NCI-H510A (cell line): ENCODE measurements at places on chromosomes 12 and 14.

- no peak for DNase-seq
Observed at GRCh38 chr14:68840454-68840853, 47.6 kb upstream of the ZFP36L1 start.

DNA sequence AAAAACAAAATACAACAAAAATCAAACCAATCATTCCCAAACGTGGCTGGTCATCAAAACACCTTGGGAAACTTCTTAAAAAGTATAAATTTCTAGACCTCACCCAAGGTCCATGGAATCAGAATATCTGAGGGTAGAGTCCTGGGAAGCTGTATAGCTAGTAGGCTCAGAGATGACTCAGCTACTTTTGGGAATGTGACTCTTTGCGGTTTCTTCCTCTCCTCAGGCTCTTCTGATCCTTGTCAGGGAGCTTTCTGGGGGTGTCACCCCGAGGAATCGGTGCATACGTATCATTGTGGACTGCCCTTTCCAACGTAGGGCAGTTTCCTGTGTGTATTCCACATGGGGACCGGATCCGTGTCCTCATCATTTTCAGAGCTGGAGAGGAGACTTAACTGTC is 14.8 kb downstream of the JDP2 start:
- no peak for DNase-seq

GRCh38 chr12:122860040-122860853 is 25.0 kb downstream of the HIP1R start:
- peak; percentile 54 for DNase-seq

- no peak for DNase-seq
Observed at GRCh38 chr14:105249182-105250007, 1.1 kb downstream of the BTBD6 start.

GRCh38 chr14:96064866-96065265 is 25.7 kb downstream of the C14orf132 start:
- DNase-seq = no peak

GRCh38 chr14:66944872-66945271 is 244.4 kb upstream of the GARIN2 start:
- no peak for DNase-seq

DNA sequence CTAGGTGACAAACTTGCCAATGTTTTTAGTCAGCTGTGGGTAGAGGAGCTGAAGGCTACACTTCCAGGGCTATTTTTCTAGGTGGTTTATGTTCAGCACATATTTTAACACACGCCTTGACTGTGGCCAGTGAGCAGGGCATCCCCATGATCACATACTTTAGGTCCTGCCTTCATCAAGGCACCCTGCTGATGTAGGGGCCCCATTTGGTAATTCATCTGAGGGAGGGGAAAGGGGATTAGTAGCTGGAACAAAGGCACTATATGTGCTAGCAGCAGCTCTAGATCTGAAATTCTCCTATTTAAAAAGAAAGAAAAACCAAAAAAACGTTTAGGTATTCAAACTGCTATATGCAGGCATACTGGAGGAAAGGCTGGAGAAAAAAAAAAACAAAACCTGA is 14.5 kb downstream of the EGLN3 start:
- no peak for DNase-seq

DNA sequence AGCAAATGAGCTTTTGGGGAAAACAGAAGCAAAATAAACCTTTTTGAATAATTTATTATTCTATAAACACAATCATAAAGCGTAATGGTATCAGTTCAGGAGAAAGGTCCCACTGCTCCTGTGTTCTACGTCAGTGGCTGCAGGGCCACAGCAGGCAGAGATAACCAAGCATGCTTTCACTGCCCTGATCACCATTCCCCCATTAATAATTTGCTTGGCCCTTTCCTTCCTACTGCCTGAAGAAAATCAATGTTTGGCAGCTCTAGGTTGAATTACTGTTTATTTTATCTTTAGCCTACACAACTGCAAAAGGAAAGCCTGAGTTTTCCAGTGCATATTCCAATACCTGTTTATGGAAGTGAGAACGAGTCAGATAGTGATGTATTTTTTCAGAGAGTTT is 369.9 kb downstream of the DIO2 start:
- no peak for DNase-seq

GRCh38 chr12:2456813-2457186 is 338.0 kb upstream of the FKBP4 start:
- DNase-seq = peak; percentile 89

GRCh38 chr12:76480796-76481195 is 78.8 kb downstream of the OSBPL8 start:
- no peak for DNase-seq

DNA sequence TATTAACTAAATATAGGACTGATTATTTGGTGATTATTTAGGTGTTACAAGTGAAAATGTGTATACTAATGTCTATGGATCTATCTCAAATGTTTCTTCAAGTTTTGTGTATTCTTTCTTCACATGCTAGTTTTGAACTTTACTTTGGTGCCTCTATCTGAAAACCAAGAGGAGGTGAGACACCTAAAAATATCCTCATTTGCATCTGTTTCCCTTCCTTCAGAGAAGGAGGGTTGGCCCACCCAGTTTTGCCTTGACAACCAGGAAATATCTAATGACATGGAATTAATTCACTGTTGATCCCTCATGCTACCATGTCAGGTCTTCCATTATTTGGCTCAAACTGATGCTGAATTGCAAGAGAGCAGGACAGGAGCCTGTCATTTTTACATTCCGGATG is 500.4 kb downstream of the NELL2 start:
- DNase-seq = no peak

GRCh38 chr14:79254069-79254775 is 957.1 kb downstream of the DIO2 start:
- DNase-seq = no peak

DNA sequence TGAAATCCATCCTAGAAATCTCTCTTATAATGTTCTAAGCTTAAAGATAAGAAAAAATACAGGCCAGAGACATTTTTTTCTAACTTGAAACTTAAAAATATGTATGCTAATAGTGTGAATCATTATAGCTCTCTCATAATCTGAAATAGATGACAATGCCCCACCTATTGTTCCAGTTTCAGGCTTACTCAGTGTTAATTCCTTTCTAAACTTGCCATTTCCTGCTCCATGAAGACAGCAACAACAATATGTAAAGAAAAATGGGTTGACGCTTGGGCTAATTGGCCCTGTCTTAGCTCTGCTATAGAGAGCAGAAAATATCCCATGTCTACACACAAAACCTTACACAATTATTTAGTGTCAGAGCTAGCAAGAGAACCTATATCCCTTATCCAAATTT is 37.1 kb downstream of the LMO3 start:
- DNase-seq = no peak

- DNase-seq = no peak
Observed at GRCh38 chr14:22448905-22449599, 140.0 kb downstream of the DAD1 start.

DNA sequence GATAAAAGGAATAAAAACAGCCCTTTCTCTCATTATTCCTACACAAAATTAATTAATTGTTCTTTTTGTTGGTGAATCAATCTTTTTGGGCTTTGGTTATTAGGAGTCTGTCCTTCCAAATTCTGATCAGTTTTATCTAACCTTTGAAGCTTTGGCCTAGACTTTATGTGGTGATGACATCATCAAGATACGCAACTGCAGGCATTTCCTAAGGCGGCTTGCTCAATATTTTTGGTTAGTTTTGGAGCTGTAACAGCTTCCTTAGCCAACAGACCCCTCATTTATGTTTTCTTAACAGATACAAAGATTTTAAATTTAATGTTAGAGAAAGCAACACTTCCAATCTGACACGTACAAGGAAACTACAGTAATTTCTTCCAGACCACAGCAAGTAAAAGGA is 87.8 kb upstream of the PDE3A start:
- no peak for DNase-seq

- DNase-seq = no peak
Observed at GRCh38 chr12:49621651-49622500, 1.5 kb upstream of the PRPF40B start.

- DNase-seq = no peak
Observed at GRCh38 chr14:104942586-104942985, 17.9 kb downstream of the PLD4 start.

DNA sequence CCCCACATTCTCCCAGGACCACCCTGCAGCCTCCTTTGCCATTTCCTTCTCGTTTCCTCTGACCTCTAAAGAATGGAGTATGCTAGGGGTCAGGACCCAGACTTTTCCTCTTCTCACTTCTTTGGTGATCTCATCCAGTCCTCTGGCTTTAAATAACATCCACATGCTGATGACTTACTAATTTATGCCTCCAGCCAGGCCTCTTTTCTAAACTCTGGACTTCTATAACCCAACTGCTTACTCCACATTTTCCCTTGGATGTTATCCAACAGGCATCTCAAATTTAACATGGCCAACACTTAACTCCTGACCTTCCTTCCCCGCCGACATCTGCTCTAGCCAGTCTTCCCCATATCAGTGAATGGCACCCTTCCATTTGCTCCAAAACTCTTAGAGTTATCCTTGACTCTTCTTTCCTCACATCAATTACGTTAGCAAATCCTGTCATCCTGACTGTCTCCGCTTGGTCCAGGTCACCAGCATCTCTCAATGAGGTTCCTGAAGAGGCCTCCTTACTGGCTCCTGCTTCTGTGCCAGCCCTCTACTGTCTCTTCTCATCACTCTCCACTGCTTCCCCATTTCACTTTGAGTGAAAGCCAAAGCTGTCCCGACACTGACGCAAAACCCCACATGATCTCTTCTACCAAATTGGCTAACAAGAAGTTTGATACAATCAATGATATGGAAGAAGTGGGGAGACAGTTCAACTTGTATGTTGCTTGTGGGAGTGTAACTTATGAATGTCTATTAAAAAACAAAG is 42.7 kb downstream of the TMBIM6 start:
- no peak for DNase-seq

DNA sequence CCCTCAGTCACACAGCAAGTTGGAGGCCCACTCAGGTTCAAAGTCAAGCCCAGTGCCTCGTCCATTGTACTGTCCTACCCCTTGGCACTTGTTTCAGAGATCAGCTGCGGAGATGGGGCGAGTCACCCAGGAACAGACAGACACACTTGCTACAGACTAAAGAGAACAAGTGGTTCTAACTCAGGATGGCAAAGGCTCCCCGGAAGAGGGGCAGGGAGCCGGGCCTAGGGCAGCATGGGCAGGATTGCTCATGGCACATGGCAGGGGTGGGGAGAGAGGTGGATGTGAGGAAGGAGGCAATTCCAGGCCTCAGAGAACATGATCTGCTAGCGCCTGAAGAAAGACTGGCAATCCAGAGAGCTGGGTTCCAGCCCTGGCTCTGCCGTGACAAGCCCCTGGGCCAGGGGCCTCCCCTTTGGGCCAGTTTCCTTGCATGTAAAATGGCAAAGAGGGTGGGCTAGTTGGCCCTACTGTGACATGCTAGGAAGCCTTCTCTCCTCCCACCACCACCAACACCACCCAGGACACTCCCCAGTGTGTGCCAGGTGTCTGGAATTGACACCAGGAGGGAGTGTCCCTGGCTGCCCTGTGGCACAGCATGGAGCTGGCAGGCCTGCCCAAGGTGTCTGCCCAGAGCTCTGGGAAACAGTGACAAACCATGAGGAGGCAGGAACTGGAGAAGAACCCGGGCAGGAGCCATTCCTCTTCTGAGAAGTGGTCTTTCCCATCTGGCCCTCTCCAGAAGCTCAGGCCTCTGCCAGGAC is 24.0 kb upstream of the IRF2BPL start:
- DNase-seq = no peak

DNA sequence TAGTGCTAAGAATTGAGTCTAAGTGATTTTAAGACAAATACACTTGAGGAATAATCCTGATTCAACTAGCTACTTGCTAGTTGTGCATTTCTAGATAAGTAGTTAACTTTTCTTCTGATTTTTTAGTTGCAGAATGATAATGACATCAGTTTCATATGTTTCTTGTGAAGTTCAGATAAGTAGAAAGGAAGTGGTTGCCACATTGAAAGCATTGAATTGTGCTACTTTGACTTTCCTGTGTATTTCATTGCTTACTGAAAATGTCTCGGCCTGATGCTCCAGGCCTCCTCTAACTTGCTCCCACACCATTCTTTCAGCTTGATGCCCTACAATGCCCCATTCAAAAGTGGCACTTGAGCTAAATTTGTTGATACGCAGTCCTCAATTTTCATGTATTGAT is 980.0 kb downstream of the TMTC2 start:
- no peak for DNase-seq

- DNase-seq = no peak
Observed at GRCh38 chr12:131795064-131795463, 33.1 kb upstream of the MMP17 start.

- DNase-seq = peak; percentile 33
Observed at GRCh38 chr12:119068129-119068856, 87.0 kb downstream of the SRRM4 start.

GRCh38 chr12:102481705-102482425 is 1.5 kb upstream of the IGF1 start:
- DNase-seq = no peak
